ENCODE measurements at places on chromosomes 3 and 15. TPM values are rescaled to one million over a fixed set of nuclear protein-coding genes. Genes with fewer than 3 reads are reported as not detected.

HDAC11 gene
- 10.6 TPM for total RNA-seq

DNA sequence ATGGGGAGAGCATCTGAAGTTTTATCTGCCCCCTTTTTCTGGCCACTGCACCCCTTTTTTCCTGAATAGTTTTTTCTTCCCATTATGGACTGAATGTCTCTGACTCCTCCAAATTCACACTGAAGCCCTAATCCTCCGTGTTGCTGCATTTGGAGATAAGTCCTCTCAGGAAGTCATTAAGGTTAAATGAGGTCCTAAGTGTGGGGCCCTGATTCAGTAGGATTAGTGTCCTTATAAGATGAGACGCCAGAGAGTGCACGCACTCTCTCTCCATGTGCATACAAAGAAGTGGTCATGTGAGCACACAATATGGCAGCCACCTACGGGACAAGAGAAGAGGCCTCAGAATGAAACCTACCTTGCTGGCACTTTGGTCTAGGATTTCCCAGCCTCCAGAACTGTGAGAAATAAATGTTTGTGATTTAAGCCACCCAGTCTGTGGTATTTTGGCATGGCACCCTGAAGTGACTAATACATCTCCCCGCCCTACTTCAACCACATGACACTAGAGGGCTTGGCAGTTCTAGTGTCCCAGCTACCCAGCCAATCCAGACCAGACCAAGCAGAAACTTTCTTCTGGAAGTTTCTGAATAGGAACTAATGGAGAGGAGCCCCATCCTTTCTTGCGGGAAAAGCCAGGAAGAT lies 191.3 kb downstream of the PDE8A start:
- H3K36me3 ChIP-seq, result no peaks in the 10 kb centered on the region
- no peak for DNase-seq
- peaks cover 3% of the 10 kb centered on the region for H3K4me1 ChIP-seq
- no peak overlapping the region for H3K4me3 ChIP-seq
- no peak overlapping the region for H3K27ac ChIP-seq
- H3K27me3 ChIP-seq, result no peaks in the 10 kb centered on the region

CPNE4 gene
- total RNA-seq, result not detected

DNA sequence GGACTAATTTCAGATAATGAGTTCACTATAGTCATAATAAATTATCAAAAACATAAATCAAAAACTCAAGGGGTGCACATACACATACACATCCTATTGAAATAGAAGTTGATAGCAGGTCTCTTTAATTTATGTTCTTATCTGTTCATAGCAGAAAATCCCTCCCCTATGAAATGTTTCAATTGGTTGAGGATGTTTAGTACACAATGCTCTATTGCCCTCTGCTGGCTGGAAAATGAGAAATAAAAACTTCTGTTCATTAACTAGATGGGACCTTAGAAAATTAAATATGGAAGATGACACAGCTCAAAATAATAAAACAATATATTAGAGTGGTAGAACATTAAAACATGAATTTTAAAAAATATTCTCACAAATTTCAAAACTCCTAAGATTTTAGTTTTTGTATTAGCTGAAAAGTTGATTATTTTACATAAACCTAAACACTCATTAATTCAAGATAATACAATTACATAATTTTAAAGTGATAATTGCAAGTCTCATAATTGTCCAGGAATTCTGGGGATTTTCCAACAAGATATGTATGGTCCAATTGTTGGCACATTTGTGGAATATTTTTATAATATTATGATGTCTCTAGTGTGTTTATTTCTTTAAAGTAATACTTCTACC lies 735.0 kb downstream of the ROBO1 start:
- no peak overlapping the region for H3K27ac ChIP-seq
- no peaks in the 10 kb centered on the region for H3K27me3 ChIP-seq
- no peak overlapping the region for H3K4me3 ChIP-seq
- no peak for DNase-seq
- H3K36me3 ChIP-seq, result no peaks in the 10 kb centered on the region

TMEM212 gene
- not detected for total RNA-seq

DNA sequence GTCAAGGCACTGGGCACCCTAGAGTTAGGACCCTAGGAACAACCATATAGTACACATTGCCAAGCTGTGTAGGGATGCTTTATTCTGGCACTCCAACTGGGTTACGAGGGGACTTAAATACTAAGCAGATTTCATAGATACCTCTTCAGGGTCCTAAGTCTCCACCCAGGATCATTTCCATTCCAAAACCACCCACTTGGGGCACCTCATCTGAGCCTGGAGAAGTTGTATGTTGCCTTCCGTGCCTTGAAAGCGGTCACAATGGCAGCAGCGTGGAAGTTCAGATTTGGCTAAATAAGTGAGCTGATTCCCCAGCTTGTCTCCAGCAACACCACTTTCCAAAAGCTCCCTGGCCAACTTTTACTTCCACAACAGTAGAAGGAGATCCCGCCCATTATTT lies 4.6 kb downstream of the TMEM202 start:
- no peaks in the 10 kb centered on the region for H3K36me3 ChIP-seq
- no peak for DNase-seq
- no peaks in the 10 kb centered on the region for H3K4me1 ChIP-seq
- no peak overlapping the region for H3K4me3 ChIP-seq
- peaks cover 26% of the 10 kb centered on the region for H3K27me3 ChIP-seq

RGMA gene
- total RNA-seq, result 0.62 TPM

MYL3 gene
- not detected for total RNA-seq

DNA sequence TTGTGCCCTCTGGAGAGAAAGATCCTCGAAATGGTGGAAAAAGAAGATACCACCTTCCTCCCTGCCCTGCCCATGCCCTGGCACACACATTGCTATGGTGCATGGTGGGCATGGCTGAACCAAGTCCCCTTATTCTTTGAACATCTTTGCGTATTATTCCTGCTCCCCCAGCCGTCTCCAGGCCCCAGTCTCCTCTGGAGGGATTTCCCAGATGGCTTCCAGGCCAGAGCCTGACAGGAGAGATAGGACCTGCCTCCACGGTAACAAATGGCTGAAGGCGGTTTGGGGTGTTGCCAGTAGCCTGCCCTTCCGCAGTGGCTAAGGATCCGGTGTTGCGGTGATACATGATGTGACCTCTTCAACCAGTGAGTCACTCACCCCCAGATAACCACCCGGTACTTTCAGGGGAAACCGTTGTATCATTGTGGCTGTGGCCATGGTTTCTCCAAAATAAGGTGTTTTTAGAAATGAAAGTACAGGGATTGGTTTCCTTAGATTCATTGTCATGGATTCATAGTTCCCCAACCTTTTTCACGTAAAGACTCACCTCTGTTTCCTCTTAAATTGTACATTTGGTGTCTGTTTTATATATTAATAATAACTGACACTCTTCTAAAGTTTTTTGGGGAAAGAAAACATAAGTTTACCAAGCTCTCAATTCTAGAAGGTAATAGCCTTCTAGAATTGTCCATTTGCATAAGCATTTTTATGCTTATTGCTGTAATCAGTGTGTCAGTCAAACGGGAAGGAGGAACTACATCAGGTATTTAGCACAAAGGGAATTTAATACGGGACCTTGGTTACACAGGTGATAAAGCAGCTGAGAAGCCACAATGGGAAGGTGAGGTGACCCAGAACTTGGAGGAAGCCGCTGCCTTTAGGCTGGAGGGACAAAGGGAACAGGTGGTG lies 25.9 kb downstream of the SMAD3 start:
- DNase-seq, result no peak
- H3K4me3 ChIP-seq, result peak overlapping the region; percentile 29
- H3K27me3 ChIP-seq, result no peaks in the 10 kb centered on the region
- peaks cover 14% of the 10 kb centered on the region for H3K36me3 ChIP-seq

GRK7 gene
- 0.10 TPM for total RNA-seq

GRCh38 chr15:63073497-63074172 lies 31.1 kb downstream of the TPM1 start:
- no peaks in the 10 kb centered on the region for H3K27me3 ChIP-seq
- DNase-seq, result no peak
- H3K27ac ChIP-seq, result no peak overlapping the region
- H3K36me3 ChIP-seq, result peaks cover 2% of the 10 kb centered on the region

NR2E3 gene
- total RNA-seq, result 0.98 TPM

- H3K27me3 ChIP-seq, result no peaks in the 10 kb centered on the region
- DNase-seq, result no peak
- H3K4me1 ChIP-seq, result no peaks in the 10 kb centered on the region
- no peak overlapping the region for H3K27ac ChIP-seq
Observed at GRCh38 chr3:54191220-54191619, 68.9 kb downstream of the CACNA2D3 start.

AGBL1 gene
- not detected for total RNA-seq

DNA sequence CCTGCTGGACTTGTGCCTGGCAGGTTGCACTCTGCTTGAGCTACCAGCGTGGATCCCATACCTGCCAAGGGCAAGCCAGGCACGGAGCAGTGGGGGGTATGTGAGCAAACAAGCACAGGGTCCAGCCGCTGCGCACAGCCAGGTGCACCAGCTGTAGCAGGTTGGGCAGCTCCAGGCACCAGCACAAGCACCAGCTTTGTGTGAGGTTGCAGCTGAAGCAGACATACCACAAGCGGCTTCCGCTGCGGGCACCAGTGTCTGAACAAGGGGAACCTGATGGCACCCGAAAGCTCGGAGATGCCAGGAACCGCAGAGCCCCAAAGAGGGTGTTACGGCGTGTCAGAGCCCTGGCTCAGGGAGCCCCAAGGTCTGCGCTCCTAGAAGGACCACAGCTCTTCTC lies 472.7 kb upstream of the ARL6 start:
- H3K27me3 ChIP-seq, result no peaks in the 10 kb centered on the region
- H3K36me3 ChIP-seq, result no peaks in the 10 kb centered on the region
- no peaks in the 10 kb centered on the region for H3K4me1 ChIP-seq
- no peak for DNase-seq

Data from Panc1 (cell line).